ENCODE measurements at places on chromosomes 3 and 15. TPM values are rescaled to one million over a fixed set of nuclear protein-coding genes. Genes with fewer than 3 reads are reported as not detected.
A peak's percentile ranks its signal among the peaks of the same experiment; 100 is the strongest.

DNA sequence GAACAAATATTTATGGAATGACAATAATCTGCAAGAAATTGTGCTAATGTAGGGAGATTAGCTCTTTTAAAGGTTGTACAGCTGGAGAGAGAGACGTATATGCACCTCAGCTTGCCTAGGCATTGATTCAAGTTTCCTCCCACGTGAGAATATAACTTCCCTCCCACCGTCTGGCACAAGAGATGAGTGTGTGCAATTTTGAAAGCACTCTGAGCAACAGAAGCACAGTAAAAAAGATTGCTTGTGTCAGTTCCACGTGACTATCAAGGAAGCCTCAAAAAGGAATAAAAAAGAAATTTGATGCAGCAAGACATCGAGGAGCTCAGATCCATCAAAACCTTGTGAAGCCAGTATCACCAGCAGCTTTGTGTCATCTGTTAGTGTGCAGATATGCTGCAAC is 435.3 kb downstream of the TUSC7 start:
- no peak for DNase-seq

DNA sequence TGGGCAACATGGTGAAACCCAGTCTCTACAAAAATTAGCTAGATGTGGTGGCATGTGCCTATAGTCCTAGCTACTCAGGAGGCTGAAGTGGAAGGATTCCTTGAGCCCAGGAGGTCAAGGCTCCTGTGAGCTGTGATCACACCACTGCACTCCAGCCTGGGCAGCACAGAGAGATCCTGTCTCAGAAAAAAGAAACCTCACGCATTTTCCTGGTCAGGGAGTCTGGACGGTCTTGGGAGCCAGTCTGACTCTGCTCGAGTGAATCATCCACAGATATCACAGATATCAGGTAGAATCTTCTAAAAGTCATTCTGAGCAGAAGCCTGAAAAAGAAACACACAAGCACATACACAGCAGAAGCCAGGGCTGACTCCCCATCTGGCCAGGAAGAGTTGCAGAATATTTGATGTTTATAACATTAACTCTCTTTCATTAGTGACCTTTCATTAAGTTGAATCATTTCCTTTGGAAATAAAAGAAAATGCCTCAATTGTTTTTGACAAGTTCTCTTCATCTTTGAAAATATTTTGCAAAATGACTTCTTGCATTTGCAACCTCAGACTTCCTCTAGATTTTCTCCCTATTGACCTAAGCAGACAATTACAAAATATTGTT is 56.5 kb upstream of the ABHD17C start:
- DNase-seq = no peak

GRCh38 chr3:4584456-4585249 is 91.5 kb downstream of the ITPR1 start:
- peak; percentile 16 for DNase-seq

- DNase-seq = no peak
Observed at GRCh38 chr3:148998297-148998696, 7.0 kb downstream of the GYG1 start.

GRCh38 chr15:64501396-64501715 is 41.0 kb downstream of the ZNF609 start:
- DNase-seq = no peak

- no peak for DNase-seq
Observed at GRCh38 chr3:122694966-122695365, 14.3 kb downstream of the PARP14 start.

DNA sequence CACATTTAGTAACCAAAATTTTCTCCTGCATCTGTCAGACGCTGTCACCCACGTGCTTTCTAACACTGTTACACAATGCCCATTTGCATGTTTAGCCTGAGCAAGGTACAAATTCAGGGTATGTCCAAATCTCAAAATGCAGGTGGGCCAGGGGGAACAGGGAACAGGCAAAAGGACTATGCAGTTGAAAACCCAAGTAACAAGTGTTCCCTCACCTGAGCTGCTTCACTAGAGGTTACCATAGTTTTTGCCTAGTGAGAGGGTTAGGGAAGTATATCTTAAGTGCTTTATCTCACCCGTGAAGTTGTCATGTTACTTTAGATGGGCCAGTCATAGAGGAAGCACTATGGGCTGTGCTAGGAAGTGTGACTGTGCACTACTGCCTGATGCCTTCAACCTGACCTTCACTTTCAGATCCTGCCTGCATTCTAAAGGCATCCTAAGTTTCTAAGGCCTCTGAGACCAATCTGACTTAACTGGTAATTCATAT is 6.0 kb upstream of the TMEM87A start:
- no peak for DNase-seq

GRCh38 chr3:37029111-37029510 is 35.8 kb downstream of the MLH1 start:
- no peak for DNase-seq

The ANXA2 gene
- total RNA-seq = 5,310 TPM
